ENCODE measurements at places on chromosomes 13 and 19.
A peak's percentile ranks its signal among the peaks of the same experiment; 100 is the strongest.

DNA sequence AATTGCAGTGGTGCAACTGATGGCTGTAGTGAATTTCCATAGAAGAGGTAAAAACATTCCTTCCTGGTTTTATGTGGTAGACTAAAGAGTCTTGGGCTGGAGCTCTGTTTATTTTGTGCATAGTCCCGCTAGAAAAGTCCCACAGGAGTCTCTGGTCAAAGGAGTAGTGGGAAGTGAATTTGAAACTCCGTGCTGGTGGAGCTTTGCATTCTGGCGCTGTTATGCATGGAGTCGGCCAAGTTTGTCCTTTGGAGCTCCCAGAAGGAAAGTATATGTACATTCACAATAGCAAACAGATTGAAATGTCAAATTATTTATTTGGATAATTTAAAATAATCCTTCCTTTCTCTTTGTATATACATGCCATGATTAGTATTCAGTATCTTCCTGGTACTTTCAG, 296.5 kb downstream of the LMO7 start:
- DNase-seq: no peak

DNA sequence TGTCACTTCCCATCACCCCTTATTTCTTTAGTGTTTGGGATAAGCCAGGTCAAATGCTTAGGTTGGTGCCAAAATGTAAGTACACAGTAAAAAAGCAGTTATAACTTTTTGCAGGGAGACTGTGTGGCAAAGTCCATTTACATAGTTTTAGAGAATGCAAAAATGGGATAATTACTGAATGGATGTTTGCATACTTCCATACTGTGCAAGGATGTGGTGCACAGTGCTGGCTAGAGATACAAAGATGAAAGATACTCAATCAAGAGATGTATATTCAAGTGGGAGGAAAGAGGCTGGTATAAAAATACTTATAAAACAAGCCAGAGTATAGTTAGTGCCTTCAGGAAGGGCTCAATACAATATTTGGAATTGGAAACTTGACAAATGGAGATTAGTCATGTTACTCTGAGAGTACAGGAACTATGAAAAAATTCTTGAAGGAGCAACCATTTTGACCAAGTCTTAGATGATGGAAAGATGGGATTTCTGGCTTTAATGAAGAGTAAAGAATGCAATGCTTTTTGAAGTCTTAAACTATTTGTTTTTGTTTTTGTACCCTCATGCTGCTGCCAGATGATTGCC, 8.0 kb downstream of the PDS5B start:
- no peak for DNase-seq

GRCh38 chr19:44974857-44975256, 19.7 kb downstream of the CLPTM1 start:
- no peak for DNase-seq

DNA sequence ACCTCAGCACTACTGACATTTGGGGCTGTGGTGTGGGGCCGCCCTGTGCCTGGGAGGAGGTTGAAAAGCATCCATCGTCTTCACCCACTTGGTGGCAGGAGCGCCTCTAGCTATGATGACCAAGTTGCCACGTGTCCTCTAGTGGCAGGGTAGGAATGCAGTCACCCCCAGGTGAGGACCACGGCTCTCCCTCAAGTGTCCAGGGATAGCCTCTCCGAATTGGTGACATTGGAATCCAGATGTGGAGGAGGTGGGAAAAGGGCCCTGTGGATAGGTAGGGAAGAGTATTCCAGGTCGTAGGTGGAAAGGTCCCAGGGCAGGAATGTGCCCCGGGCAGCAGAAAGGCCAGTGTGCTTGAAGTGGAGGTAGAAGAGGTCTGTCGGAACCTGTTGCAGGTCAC, 37.6 kb downstream of the ARHGEF18 start:
- DNase-seq: no peak

- DNase-seq: peak; percentile 57
These were observed 178.3 kb upstream of the RFC3 start for GRCh38 chr13:33639626-33640080.

GRCh38 chr19:17721821-17722220, 2.5 kb downstream of the MAP1S start:
- DNase-seq: no peak

DNA sequence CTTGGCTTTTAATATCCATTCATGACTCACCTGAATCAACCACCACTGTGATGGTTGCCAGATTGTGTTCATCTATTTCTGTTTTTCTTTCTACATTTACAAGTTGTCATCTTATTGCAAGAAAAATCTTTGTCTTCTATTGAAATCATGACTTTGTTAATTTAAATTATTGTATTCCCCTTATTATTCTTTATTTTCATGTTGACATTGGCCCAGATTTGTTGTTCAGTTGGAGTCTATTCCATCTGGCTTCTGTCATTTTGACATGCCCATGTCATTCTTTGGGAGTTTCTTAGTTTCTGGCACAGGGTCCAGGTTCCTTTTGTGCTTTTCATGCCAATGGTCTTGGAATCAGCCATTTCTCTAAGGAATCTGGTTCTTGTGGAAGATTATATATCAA, 19.9 kb upstream of the DACH1 start:
- no peak for DNase-seq

All from stimulated activated CD4-positive, alpha-beta T cell treated with anti-CD3 and anti-CD28 coated beads, Interleukin-2, amount 100 ng/mL, for 24 hours (primary cell).